ENCODE measurements at places on chromosomes 2 and 18.

DNA sequence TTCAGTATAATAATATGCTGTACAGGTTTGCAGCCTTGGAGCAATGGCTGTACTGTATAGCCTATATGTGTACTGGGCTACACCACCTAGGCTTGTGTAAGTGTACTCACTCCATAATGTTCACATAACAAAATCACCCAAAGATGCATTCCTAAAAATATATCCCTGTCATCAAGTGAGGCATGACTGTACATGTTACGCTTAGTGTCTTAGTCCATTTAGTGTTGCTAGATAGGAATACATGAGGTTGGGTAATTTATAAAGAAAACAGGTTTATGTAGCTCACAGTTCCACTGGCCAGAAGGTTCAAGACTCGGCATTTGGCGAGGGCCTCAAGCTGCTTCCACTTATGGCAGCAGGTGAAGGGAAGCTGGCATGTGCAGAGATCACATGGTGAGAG is 31.4 kb downstream of the RNF152 start:
- DNase-seq = no peak

- no peak for DNase-seq
These were observed 93.7 kb downstream of the DYNAP start for GRCh38 chr18:54684784-54685183.

- no peak for DNase-seq
These were observed 89.4 kb downstream of the RNF152 start for GRCh38 chr18:61803393-61803792.

GRCh38 chr2:158025255-158025996 is 76.2 kb upstream of the UPP2 start:
- no peak for DNase-seq

DNA sequence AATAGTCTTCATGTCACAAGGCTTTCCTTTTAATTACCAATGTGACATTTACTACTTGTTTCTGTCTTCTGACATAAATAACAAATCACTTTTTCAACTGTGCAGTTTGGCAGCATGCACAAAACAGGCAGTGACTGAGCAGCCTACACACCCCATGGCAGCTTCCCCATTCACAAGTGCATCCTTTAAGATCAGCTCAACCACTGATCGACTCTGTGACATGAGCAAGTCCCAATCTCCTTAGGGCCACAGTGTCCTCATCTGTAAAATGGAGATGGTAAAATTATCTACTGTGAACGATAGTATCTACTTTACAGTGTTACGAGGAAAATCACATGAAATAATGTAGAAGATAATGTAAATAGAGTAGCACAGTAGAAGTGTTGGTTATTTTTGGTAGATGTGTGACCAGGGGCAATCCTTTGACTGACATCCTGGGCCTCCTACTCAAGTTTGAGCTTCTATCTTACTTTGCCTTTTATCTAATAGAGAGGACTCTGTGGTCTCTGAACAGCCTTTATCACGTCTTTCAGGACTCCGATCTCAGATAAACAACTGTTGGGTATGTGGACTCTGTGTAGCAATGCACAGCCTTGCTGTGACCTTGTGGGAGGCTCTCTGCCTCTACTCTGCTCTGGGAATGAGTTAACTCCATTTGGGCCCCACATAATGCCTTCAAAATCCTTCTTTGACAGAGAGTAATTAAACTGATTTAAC is 120.6 kb downstream of the PIGN start:
- no peak for DNase-seq

DNA sequence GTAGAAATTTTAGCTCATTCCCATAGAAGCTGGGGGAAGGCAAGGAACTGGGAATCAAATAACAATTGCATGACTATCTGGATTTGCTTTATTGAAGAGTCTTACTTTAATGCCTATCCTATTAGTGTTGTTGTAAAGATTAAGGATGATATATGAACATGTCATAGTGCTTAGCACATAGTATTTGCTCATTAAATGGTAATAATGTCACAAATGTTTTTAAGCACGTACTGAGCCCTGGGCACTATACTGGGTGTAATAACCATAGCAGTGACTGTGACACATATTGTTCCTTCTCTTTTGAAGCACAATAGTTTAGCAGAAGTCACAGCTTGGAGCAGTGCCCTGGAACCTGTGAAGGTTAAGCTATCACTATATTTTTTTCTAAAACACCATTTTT is 47.2 kb upstream of the DTNB start:
- DNase-seq = no peak

GRCh38 chr2:173290046-173290445 is 64.6 kb upstream of the CDCA7 start:
- DNase-seq = no peak

DNA sequence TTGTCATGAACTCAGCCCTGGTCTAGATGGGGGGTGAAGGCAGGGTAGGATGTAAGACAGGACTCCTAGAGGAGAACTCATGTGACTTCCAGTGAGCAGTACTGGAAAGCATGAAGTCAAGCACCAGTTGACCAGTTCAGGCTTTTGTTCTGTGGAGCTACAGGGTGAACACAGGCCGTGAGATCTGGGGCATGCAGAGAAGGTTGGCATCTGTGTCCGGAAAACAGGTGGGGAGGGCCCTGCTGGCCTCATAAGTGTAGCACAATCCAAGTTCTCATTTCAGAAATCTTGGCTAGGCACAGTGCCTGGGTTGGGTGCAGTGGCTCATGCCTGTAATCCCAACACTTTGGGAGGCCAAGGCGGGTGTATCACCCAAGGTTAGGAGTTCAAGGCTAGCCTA is 50.9 kb upstream of the SPATS2L start:
- no peak for DNase-seq

DNA sequence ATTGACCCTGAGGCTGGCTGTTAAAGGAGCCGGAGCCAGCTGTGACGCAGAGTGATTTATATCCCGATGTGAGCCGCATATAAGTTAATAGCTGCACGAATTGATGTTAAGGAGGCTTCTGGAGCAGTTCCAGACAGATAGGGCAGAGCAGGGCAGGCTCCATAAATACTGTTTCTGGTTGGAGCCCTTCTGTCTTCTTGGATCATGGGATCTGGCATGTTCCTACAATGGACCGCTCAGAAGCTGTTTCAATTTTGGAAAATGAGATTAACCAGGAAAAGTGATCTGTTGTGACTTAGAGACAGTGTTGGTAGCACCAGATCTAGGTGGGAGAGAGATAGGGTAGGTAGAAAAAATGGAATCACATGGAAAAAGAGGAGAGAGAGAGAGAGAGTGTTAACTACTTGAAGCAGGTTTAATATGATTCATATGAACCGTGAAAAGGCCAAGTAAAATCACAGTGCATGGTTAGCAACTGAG is 4.8 kb upstream of the IGFBP5 start:
- DNase-seq = no peak

DNA sequence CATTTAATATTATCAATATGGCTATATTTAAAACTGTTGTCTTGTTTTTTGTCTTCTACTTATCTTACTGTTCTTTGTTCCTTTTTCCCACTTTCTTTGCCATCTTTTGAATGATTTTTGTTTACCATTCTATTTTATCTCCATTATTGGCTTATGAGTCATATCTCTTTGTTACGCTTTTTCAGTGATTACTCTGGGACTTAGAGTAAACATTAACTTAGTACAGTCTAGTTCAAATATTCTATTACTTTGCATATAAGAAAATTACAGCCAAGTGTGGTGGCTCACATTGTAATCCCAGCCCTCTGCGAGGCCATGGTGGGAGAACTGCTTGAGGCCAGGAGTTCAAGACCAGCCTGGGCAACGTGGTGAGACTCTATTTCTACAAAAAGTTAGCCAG is 26.1 kb downstream of the ADCY3 start:
- no peak for DNase-seq

DNA sequence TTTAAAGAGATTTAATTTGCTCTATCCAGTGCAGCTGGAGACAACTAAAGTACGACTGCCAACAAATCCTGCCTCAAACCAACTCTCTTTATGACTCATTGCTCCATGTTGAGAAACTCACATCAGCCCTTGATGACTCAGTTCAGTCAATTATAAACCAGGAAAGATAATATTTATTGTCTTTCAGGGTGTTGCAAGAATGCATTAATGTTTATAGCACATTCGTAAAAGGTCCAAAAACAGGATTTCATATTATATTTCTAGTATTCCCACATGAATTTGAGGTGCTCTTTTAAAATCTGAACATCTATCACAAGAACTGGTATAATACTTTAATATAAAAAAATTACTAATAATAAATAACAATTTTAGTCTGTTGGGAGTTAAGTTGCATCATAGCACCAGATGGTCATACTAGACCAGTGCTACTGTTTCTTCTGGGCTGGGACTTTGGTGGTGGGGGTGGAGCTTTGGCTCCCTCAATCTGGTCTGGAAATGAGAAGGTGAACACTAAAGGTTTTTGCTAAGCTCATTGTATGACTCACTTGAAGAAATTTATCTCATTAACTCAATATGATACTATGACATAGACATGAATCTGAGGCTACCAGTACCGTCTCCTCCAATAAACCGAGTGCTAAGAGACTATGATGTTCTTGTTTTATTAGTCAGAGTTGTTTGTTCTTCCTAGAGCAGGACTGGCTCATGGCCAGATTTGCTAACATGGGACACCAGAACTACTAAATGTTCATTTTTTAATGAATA is 26.6 kb upstream of the MAP3K20 start:
- DNase-seq = no peak

Measured in stimulated activated CD8-positive, alpha-beta memory T cell treated with anti-CD3 and anti-CD28 coated beads, Interleukin-7, amount 100 ng/mL, for 1 hour (primary cell).